ENCODE measurements at places on chromosomes 1 and 21.

DNA sequence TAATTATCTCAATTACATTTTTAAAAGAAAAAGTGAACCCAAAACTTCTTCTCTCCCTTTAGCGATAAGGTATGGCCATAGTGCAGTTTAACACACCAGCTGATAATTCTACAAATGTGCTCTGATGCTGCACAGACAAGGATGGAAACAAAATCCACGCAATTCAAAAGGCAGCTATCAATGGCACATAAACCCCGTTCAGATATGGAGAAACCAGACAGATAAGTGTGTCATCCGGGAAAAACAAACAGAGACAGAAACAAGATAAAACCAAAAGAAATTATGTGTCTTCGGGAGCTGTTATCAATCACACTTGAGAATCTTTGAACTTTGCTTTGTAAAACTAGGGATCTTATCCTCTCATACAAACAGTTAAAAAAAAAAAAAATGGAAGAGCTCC lies 73.6 kb downstream of the SIPA1L2 start:
- no peak for DNase-seq

GRCh38 chr21:32886339-32886738 lies 114.8 kb upstream of the PAXBP1 start:
- no peak for DNase-seq

DNA sequence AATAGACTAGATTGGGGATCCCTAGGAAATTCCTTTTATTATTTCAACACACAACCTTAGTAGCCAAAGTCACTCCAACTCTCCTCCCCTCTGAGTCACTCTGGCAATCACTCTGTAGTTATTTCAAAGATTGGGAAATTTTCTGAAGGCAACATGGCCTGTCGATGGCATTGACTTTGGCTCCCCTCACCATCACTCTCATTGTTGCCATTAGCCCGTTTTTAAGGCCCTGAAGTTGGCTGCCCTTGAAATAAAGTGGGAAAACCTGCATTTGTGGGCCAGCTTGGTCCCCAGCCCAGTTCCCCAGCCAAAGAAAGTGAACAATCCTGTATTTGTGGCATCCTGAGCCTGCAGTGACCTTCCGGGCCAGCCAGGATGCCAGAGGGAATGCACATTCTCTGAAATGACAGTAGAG lies 52.5 kb downstream of the CDC7 start:
- DNase-seq, result no peak

DNA sequence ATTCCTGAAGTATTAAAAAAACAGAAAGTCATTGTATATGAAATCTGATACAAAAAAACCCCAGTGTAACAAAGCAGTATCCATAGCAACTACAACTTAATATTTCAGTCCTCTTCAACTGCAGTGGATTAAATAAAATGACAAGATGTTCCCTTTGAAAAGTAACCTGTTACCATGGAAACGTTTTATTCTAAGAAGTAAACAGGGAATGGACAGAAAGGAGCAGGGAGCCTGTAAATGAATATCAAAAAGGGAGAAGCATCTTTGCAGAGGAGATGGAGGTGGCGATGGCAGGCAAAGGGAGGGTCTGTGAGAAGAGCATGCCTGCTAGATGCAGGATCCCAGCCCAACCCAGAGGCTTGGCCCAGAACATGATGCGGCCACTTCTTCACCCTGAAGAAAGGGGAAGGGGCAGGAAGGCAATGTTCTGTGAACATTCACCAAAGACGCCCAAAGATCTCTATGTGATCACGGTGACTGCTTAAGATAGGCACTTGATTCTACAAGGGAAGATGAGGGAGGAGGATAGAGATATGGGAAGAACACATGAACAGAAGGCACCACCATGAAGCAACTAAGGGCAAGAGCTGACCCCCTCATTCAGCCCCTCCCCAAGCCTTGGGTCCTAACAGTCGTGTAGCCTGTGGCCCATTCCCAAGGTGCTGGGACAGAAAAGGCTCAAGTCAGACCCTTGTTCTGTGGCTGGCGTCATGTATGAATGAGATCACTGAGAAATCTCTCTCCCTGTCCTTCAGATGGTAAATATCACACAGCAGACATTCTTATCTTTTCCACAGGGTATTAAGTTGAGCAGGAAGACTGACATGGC lies 200.0 kb downstream of the SLC45A1 start:
- DNase-seq, result no peak

- DNase-seq, result no peak
These were observed 1186.6 kb downstream of the MRPL39 start for GRCh38 chr21:24420689-24421088.

DNA sequence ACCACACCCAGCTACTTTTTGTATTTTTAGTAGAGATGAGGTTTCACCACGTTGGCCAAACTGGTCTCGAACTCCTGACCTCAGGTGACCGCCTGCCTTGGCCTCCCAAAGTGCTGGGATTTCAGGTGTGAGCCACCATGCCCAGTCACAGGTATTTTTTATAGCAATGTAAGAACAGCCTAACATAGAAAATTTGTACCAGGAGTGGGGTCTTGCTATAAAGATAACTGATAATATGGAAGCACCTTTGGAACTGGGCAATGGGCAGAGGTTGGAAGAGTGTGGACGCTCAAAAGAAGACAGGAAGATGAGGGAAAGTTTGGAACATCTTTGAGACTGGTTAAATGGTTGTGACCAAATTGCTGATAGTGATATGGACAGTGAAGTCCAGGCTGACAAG lies 99.2 kb downstream of the GDAP2 start:
- no peak for DNase-seq

DNA sequence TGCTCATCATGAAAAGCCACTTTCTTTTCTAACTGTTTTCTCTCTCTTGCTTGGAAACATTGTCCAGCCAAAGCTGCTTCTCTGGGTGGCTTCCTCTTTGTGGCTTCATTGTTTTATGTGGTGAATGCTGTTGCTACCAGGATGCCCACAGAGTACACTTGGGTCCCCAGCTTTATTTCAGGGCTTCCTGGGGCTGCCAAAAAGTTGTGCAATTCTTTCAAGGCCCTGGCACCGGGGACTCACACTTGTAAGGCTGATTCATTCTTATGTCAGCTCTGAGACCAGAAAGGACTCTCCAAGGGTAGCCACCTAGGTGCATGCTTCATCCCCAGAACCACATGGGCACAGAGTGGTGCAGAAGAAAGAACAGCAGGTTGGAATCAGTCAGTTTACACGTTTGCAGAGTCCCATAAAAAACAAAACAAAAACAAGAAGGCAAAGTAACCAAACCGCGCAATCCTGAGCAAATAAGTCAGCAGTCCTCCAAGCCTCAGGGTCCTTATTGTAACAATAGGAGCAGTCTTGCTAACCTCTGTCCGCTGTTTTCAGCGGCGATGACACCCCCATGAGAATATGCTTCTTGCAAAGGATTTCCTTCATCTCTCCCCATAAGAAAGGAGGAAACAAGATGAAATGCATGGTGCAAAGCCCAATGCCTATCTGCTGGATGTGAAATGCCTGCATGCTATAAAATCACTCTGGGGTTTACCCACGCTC lies 89.9 kb upstream of the SSX2IP start:
- DNase-seq, result no peak

- DNase-seq, result no peak
These were observed 19.6 kb upstream of the DMRTB1 start for GRCh38 chr1:53439337-53440207.

GRCh38 chr1:69055194-69055593 lies 512.5 kb upstream of the LRRC7 start:
- DNase-seq, result no peak

- no peak for DNase-seq
These were observed 5.1 kb upstream of the SMIM1 start for GRCh38 chr1:3767328-3767925.

GRCh38 chr1:14520514-14521163 lies 77.8 kb upstream of the KAZN start:
- no peak for DNase-seq

DNA sequence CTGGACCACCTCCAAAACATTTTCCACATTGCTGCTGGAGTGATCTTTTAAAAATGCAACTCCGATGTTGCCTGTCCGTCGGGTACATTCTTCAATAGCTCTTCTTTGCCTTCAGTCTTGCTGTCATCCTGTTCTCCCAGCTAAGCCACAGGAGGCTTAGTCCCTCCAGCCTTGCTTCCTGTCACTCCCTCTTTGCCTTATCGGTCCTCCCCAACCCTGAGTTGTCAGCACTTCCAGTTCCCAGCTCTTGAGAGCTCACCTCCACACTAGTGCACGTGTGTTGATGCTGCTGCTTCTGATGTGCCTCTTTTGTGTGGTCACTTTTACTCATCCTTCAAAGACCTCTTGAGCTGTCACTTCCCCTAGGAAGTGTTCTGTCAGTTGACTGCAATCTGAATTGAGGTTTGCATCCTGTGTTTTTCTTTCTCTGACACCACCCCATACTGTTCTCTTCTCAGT lies 15.3 kb downstream of the UCK2 start:
- DNase-seq, result no peak

GRCh38 chr1:39453603-39454002 lies 37.8 kb upstream of the BMP8A start:
- DNase-seq, result no peak

- DNase-seq, result no peak
These were observed 59.9 kb downstream of the CLSTN1 start for GRCh38 chr1:9763914-9764313.

DNA sequence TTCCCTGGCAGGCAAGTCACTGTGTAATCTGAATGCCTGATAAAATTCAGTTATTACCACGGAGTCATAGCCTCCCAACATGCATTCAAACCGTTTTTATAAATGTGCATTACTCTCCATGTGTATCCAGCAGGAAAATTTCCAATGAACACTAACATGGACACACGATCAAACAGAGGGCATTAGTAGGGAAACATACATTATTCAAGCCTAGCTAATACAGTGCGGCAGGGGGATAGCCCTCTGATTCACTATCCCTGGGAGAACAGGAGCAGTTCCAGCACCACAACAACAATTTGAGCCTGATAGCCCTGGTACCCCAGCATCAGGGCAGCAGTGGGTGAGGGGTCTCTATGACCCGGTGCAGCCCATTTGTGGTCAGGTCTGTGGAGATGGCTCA lies 35.8 kb upstream of the HMGB4 start:
- no peak for DNase-seq

DNA sequence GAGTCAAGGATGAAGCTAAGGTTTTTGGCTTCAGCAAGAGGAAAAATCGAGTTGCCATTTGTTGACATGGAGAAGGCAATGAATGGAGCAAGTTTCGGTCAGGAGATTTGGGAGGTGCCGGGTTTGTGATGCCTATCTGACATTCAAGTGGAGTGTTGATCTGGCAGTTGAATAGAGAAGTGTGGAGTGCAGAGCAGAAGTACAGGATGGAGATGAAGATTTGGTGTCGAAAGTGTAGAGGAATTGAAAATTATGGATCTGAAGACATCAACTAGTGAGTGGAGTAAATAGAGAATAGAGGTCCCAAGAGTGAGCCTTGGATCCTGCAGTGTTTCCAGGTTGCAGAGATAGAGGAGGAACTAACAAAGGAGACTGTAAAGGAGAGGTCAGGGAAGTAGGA lies 25.9 kb downstream of the CITED4 start:
- no peak for DNase-seq

DNA sequence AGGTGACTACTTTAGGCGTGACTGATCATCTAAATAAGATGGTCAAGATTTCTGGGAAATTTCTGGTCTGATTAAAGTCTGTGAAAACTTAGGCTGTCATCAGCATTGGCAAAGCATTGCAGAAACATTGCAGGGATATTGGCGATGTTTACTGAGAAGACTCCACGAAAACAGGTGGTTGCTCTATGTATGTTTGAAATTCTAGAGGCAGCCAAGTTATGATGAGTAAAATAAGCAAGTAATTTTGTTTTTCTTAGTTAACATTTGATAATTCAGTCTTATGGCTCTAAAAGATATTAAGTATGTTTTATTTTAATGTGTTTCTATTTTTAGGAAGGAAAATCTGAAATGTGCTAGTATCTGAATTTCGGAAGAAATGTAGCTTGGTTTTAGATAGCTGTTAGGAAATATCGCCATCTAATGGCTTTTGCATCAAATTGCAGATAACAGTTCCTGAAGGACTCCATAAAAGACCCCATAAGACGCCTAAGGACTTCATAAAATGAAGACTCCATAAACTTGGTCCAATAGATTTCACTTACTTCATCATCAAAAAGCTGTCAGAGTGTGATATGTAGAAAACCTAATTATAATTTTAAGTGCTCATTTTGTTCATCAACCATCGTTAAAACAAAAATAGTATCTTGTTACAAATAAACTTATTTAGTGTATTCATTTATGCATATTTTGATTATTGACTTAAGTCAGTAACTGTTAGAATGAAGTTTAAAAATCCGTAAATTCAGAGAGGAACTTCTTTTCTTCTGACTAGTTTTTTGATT lies 344.6 kb downstream of the RYR2 start:
- no peak for DNase-seq

- DNase-seq, result no peak
These were observed 114.9 kb upstream of the HIVEP3 start for GRCh38 chr1:42033629-42034028.

- DNase-seq, result no peak
These were observed 124.5 kb downstream of the CACHD1 start for GRCh38 chr1:64594446-64594845.

- DNase-seq, result no peak
These were observed 36.1 kb upstream of the CHIT1 start for GRCh38 chr1:203265541-203265940.

Data from nephron progenitor cell (in vitro differentiated cells).